Stimulated activated CD4-positive, alpha-beta T cell treated with anti-CD3 and anti-CD28 coated beads, Interleukin-12 subunit alpha, Interleukin-12 subunit beta, amount 100 ng/mL, for 24 hours (primary cell): ENCODE measurements at places on chromosomes 12 and 14.

- DNase-seq = no peak
These were observed 67.5 kb downstream of the SLC41A2 start for GRCh38 chr12:104890476-104891096.

DNA sequence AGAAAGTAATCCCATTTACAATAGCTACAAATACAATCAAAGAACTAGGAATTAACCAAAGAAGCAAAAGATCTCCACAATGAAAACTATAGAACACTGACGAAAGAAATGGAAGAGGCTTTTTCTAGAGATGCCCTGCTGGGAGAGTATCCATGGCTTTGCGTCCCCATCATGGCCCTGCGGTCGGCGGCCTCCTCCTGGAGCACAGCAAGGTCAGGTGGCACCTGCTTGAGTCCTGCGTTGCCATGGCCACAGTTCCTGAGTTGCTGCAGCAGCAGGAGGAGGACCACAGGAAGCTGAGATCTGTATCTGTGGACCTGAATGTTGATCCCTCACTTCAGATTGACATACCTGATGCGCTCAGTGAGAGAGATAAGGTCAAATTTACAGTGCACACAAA, 143.5 kb downstream of the SLC5A8 start:
- no peak for DNase-seq

DNA sequence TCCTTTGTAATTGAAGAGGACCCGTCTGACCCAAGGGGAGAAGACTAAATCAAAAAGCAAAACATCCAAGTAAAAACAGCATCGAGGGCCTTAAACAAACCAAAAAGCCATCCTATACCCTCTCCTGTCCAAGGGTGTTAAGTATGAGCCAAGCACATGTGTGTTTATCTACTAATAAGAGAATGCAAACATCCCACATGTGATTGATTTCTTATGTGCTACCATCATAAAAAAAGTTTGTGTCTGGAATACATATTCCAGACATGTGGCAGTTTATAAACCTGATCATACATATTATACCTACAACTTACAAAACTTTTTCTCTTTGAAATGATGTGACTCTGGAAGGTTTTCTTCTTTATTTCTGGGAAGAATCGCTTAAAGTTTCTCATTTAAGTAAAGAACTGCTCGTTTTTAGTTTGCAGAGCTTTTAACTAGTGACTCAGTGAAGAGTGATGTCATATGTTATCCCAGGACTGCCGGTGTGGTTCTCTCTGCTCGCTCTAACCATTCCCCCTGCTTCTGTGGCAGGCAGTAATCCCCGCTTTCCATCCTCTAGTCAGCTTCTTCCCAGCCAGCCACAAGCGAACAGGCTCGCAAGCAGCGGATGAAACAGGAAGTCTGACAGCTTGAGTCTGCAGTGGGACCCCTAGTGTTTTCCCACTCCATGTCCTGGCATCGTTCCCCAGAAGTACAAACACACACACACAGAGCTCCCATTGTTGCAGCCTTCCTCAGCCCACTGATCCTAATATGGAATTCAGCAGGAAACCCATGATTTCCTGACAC, 431 bp upstream of the RHOJ start:
- no peak for DNase-seq

DNA sequence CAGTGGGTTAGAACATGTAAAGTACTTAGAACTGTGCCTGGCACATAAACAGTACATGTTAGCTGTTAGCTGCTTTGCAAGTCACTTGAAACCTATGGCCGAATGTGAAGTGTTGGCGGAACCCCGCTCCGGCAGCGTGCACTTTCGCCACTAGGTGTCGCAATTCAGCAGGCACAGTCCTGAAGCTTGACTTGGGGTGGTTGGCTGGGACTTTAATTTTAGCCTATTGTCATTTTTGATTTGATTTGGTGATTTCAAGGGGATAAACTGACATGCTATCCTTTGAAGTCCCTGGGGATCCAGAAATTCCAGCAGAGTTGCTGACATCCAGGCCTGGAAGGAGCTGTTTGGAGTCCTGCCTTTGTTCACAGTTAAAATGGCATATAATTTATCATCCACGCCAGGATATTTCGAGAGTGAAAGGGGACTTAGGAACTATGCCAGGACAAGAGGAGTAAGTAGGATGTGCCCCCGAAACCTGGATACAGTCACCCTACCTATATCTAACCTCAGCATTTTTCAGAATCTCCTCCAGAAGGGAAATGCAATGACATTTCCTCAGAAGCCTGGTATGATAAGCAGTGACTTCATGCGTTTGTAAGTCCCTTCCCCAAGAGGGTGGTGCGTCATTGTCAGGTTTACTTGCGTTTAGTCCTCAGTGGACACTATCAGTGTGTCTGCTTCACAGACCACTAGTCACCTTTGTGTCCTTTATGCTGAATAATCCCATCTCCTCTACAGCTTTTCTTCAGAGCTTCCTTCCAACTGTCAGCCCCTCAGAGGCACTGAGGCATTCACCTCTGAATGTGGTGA, 3.5 kb upstream of the TSPAN9 start:
- peak; percentile 63 for DNase-seq

GRCh38 chr12:111203446-111203845, 165.4 kb downstream of the PHETA1 start:
- no peak for DNase-seq

DNA sequence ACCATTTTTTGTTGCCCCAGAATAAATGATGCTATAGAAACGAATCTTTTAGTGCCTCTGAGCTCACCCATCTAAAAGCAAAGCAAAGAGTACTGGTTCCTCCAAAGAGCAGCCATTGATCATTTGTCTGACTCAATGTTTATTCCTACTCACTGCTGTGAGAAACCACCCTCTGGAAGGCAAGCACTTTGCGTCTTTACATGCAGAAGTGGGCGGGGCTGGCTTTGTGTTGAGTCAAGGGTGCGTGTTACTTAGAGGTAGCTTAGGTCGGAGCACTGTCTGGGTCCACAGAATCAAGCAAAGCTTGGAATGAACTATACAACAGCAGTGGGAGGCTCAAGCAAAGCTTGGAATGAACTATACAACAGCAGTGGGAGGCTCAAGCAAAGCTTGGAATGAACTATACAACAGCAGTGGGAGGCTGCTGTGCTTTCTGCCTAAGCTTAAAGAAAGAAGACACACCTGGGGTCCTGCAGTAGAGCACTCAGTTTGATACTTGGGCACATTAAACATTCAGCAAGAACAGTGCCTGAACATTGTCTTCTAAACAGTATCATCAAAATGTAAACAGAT, 77.2 kb upstream of the PRICKLE1 start:
- no peak for DNase-seq

DNA sequence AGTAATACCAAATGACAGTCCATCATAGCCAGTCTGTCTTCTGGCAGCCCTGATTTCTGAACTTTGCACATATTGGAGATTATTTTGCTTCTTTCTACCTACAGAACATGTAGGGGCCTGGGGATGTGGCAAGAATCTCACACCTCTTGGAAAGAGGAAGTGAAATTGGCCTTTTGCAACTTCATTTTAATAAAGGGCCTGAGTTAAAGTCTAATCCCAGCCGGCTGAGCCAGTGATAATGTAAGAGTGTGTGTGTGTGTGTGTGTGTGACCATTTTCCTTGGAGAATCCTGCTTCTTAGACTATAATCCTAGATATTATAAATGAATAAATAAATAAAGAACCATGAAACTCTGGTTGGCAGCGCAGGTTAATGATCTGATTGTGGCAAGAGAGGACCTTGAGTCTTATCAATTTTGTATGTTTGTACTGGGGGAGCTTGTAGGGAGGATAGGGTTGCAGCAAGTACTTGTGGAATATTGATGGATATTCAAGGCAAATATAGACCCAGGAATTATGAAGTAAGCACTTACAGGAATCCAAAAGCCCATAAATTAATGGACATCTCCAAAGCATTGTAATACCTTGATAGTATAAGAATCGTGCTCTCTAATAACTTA, 233.2 kb upstream of the AMIGO2 start:
- no peak for DNase-seq

DNA sequence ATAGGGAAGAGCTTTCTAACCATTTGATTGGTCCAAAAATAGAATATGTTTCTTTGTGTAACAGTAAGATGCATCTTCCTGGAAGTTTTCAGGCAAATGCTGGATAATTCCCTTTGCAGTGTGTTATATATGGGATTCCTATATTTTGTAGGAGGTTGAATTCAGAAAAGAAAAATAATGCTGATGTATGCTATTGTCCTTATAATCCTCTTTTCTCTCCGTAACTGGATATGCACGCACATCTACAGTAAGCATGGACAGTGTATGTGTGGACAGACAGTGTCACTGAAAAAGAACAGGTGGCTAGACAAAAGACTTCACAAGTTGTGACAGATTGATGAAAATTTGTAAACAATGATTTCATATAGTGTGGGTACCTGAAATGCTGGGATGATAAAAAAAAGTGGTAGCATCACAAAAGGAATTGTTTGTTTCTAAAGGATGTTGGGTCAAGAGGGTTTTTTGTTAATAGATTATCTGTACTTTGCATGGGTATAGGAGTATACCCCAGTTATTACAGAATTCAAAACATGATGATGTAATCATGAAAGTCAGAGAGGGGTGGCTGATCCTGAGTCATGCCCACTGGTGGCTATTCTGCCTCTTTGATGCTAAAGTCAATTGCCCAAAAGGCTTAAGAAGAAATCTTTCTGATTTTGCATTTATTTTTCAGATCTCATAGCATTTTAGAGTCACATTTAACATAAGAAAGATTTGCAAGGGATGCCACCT, 160.7 kb upstream of the TMTC1 start:
- DNase-seq = no peak

DNA sequence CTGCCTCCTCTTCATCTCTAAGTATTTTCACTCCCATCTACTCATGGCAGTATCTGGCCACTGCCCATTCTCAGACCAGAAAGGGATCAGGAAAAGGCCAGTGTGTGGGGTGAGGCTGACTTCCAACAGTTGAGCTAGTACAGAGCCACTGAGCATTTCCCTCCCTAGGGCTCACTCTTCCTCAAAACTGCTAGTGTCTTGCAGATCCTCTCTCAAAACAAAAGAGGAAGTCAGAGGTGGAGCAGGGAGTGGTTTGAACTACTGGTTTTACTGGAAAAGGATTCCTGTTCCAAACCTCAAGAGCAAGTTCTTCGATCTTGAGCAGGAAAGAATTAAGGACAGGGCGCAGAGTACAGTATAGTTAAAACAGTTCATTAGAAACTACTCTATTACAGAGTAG, 11.7 kb upstream of the RNASE10 start:
- no peak for DNase-seq
